ENCODE measurements at places on chromosomes 7 and 10.

DNA sequence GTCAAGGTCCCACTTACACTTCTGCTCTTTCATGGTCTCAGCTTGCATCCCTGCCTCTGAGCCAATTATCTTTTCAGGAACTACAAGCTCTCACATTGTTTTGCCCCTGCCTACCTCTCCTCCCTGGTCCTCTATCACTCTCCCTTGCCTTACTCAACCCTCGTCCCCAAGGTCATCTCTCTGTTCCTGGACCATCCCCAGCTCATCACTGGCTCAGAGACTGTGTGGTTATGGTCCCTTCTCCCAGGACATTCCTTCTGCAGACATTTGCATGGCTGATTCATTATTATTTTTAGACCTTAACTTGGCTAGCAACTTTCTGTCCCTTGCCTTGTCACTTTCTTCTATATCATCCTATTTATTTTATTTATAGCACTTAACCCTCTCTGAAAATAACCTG, 17.8 kb upstream of the GPAM start:
- no peak overlapping the region for H3K4me3 ChIP-seq
- no peaks in the 10 kb centered on the region for H3K36me3 ChIP-seq
- no peak overlapping the region for H3K27ac ChIP-seq

- H3K27ac ChIP-seq, result no peak overlapping the region
- no peaks in the 10 kb centered on the region for H3K36me3 ChIP-seq
- DNase-seq, result peak; percentile 95
- peaks cover 8% of the 10 kb centered on the region for H3K4me1 ChIP-seq
- no peaks in the 10 kb centered on the region for H3K27me3 ChIP-seq
- no peak overlapping the region for H3K4me3 ChIP-seq
Measured at GRCh38 chr10:103736763-103737162, 118.6 kb downstream of the SH3PXD2A start.

DNA sequence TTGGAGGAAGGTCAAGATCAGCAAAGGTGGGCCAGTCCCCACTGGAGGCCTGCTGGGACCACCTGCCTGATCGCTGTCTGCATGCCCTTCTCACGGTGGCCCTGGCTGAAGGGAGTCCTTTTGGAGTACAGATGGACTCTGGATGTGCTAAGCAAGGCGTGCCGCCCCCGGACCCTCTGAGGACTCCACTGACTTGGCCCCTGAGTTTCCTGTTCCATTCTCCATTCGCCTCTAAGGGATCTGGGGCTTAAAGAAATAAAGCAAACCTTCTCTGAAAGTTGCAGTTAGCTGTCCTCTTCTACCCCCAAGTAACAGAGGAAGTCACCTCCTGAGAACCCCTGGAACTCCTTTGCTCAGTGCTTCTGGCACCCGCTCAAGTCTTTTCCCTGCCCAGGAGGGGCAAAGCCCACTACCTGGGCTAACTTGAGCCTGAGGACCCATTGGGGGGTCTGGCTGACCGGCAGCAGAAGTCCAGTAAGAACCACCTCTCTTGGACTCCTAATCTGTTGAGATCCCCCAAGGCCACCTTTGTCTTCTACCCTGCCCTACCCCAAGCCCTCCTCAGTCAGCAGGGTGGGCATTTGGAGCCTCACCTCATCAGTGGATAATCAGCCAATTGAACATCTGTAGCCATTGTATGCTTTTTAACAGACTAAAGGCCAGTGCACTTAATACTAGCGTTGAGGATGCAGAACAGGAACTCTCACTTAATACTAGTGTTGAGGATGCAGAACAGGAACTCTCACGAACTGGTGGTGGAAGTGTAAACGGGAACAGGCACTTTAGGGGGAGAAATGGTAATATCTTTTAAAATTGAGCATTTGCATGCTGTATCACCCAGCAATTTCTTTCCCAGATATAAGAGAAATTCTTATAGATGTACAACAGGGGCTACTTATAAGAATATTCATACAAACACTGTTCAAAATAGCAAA, 2.2 kb downstream of the TBATA start:
- DNase-seq, result no peak
- no peak overlapping the region for H3K4me3 ChIP-seq
- H3K36me3 ChIP-seq, result no peaks in the 10 kb centered on the region
- no peaks in the 10 kb centered on the region for H3K4me1 ChIP-seq

DNA sequence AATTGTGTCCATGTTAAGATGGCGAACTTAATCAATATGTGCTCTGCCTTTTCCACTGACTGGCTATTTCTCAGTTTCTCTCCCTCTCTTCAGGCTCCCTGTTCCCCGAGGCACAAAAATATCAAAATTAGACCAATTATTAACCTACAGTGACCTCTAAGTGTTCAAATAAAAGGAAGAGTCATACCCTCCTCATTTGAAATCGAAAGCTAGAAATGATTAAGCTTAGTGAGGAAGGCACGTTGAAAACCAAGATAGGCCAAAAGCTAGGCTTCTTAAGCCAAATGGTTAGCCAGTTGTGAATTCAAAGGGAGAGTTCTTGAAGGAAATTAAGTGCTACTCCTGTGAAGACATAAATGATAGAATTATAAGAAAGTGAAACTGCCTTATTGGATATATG, 81.1 kb upstream of the MBL2 start:
- peaks cover 10% of the 10 kb centered on the region for H3K4me1 ChIP-seq
- H3K27ac ChIP-seq, result no peak overlapping the region
- no peak overlapping the region for H3K4me3 ChIP-seq
- DNase-seq, result no peak

GRCh38 chr7:77368974-77369373, 47.2 kb downstream of the GSAP start:
- H3K27me3 ChIP-seq, result no peaks in the 10 kb centered on the region
- H3K36me3 ChIP-seq, result no peaks in the 10 kb centered on the region
- no peak for DNase-seq
- H3K4me1 ChIP-seq, result no peaks in the 10 kb centered on the region

DNA sequence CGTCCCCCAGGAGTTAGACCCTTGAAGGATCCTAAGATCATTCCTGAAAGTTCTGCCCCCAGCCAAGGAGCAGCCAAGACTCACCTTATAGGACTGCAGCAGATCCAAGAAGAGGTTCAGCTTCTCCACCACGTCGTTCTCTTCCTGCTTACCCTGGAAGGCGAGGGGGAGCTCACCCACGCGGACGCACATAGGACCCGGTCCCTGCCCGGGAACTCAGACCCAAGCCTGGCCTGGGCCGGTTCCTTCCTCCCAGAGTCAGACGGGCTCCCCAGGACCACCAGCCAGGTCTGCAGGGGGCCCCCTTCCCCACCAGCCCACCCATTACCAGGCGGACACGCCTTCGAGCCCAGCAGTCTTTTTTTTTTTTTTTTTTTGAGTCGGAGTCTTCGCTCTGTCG, 15.6 kb downstream of the NUDT1 start:
- H3K36me3 ChIP-seq, result no peaks in the 10 kb centered on the region
- DNase-seq, result no peak
- no peak overlapping the region for H3K27ac ChIP-seq
